ENCODE measurements at places on chromosomes 1 and 21. TPM values are rescaled to one million over a fixed set of nuclear protein-coding genes. Genes with fewer than 3 reads are reported as not detected.

Gene PPIAL4G
- not detected for total RNA-seq

Gene MAGOH
- total RNA-seq = 42.4 TPM

Gene ELAVL4
- not detected for total RNA-seq

Gene DMRTA2
- not detected for total RNA-seq

Gene ARHGEF16
- total RNA-seq = 31.5 TPM

Gene YARS1
- total RNA-seq = 175 TPM

Gene CFAP141
- total RNA-seq = not detected

Gene ETV3L
- total RNA-seq = not detected

Gene SFN
- total RNA-seq = 89.0 TPM

Gene AK5
- 8.6 TPM for total RNA-seq

Gene CAPN8
- not detected for total RNA-seq

Gene SLC30A2
- total RNA-seq = 0.48 TPM

Gene GJA4
- total RNA-seq = not detected

Gene KCNT2
- 1.2 TPM for total RNA-seq

Gene SLC5A9
- total RNA-seq = not detected

Gene PIGK
- 27.7 TPM for total RNA-seq

Gene DCST1
- total RNA-seq = not detected

Gene ILDR2
- total RNA-seq = 3.8 TPM

Gene TNFRSF8
- total RNA-seq = 1.2 TPM

Gene DCST2
- 0.27 TPM for total RNA-seq

Gene PROK1
- not detected for total RNA-seq

Gene FMO1
- not detected for total RNA-seq

Gene NBPF10
- total RNA-seq = 1.4 TPM

Gene MYOC
- total RNA-seq = not detected

Gene ALX3
- total RNA-seq = not detected
